ENCODE measurements at places on chromosomes 3 and 15.

DNA sequence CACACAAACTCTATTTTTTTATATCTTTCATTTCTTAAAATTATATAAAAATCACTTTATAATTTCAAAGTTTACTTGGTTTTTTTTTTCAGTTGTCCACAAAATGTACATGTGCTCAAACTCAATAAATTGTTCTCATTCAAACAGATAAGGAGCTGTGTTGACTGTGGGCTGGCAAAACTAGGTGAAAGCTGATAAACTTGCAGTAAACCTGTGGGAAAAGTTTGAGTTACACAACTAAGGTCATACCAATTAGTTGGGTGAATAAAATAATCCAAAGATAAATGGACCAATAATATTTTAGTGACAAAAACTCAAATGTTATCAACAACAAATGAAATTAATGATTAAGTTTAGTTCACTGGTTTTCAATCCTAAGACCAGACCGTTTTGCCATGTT lies 12.6 kb upstream of the UPK1B start:
- no peak for DNase-seq

DNA sequence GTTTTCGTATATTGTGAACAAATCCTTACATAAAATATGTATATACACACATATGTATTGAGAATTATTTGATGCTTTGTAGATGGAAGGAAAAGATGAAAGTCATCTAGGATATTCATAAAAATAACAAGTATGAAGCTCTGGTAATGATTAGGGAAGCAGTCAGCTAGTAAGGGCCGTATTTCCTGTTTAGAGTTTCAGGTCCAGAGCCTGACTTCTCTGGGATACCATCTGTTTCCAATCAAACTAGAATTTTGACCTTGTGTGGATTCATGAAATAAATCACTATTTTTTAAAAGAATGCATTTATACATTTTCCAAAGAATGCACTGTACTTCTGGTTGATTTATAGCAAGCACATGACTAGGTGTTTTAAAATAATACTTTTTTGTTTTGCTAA lies 156.1 kb upstream of the CGNL1 start:
- DNase-seq: no peak

DNA sequence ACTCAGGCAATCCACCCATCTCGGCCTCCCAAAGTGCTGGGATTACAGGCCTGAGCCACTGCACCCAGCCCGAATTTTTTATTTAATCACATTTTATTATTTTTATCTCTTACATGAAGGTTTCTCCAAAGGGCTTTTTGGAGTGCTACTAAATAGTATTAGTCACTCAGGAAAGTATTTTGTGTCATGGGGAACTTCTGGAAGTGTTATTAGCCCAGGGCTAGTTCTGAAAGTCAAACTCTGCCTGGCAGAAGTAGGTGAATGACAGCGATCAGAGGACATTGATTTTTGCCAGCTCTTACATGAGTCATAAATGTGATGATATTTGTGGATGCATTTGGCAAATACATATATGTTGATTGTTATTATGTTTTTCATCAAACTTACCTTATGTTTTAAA lies 48.7 kb downstream of the ZPLD1 start:
- DNase-seq: no peak

DNA sequence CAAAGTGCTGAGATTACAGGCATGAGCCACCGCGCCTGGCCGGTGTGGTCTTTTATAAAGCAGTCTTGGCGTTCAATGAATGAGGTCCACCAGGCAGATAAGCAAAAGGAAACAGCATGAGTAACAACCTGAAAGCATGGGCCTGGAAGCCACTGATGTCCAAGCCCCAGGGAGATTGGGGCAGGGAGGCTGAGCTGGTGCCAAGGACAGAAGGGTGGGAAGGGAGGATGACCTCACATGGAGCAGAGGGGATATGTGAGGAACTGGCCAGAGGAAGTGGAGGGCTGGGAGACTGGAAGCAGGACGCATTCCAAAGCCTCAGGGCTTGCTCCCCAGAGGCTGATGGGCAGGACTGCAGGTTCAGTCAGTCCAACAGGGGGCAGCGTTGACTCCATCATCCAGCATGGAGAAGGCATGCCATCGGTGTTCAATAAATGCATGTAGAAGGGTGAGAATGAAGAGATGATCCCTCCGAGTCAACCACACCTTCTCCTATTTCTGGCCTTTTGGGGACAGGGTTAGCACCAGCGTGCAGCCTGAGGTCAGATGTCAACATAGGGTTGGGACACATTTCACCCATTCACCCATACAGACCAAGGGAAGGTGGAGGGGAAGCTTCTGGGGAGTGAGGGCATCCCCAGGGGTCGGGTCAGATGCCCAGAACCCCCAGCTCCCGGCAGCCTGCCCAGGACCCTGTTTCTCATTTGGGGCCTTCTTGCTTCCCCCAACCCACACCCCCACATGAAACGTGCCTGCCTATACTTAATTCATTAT lies 14.8 kb downstream of the MYL3 start:
- DNase-seq: no peak

DNA sequence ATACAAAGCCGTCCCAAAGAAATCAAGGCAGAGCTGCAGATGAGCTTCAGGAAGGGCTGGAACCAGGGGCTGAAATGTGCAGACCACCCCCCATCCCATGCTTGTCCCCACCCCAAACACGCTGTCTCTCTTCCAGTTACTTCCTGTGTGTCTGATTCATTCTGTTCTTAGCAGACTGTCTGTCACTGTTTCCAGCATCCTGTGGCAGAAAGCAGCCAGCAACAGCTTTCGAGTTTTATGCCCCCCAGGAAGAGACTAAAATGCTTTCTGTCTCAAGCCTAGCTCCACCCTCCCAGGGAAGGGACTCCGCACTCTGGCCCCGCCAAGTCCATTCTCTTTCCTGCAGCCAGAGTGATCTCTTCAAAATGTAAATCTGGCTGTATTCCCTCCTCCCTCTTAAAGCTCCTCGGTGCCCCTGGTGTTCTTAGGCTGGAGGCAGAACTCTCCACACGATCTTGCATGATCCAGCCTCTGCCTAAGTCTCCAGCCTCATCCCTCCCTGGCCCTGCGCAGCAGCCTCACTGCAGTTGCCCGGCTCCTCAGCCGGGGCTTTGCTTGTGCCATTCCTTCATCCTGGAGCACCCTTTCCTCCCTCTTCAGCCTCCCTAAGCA lies 41.5 kb downstream of the HRH1 start:
- no peak for DNase-seq

DNA sequence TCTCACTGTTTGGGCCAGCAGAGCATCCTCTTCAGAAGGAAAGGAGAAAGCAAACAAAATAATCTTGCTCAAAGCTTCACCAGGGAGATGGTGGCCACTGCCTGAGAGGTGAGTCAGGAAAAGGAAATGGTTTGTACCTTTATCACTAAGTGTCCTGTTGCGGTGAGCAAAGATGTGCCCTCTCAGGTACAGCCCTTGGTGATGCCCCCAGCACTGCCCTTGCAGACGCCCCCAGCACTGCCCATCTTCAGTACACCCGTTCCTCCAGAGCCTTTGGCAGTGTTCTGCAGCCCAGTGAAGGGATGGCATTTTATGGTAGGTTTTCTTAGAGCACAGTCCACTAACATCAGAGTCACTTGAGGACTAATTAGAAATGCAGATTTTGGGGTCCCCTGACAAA lies 92.3 kb downstream of the ZNF621 start:
- DNase-seq: no peak

- DNase-seq: no peak
Measured at GRCh38 chr3:33658991-33659848, 58.8 kb downstream of the CLASP2 start.

- no peak for DNase-seq
Measured at GRCh38 chr3:152266221-152266995, 2.3 kb upstream of the MBNL1 start.

Data from CD8-positive, alpha-beta T cell (primary cell).